ENCODE measurements at places on chromosomes 1 and 21.

- ATAC-seq: no peak
These were observed 28.2 kb downstream of the DNAH14 start for GRCh38 chr1:224957696-224958095.

DNA sequence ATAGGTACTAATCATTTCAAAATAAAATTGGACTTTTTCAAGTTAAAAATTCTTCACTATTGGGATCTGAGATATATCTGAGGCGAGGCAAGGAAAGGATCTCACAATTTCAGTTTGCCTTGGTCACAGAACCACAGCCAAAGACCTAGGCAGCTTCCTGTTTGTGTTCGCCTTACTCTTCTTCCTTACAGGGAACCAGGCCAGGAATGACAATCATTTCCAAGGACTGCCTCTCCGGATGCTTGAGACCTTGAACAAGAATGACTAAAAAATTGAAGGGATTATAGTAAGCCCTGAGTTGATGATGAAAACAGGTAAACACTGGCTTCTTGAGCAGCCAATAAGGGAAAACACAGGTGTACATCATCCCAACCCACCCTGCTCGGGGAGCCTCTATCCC, 35.2 kb upstream of the SERBP1 start:
- no peak for ATAC-seq

DNA sequence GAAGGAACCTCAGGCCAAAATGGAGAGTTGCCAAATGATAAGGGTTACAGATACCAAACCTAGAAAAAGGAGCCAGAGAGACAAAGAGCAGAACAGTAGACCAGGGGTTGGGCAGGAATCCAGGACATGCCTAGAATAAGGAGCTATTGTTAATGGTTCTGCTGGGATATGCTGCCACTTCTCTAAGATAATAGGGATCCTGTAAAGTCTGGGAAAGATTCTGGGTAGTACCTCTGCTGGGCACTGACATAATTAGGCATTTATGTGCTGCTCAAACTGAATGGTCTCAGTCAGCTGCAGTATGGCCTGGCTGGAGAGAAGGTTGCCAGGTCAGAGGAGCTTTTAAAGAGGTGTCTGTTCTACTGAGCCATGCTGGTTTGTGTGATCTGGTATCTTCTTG, 19.9 kb upstream of the NRIP1 start:
- ATAC-seq: no peak

DNA sequence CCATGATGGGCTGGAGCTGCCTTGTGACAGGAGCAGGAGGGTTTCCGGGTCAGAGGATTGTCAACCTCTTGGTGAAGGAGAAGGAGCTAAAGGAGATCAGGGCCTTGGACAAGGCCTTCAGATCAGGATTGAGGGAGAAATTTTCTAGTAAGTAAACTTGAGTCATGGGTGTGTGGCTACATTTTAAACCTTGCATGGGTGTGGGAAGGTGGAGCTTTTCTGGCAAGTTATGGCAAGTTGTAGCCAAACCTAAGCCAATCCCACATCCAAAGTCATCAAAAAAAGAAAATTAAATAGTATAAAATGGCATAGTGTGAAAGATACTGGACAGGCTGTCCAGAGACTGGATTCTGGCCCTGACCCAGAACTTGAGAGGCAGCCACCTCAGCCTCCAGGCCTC, 39.8 kb upstream of the HSD3B1 start:
- no peak for ATAC-seq

DNA sequence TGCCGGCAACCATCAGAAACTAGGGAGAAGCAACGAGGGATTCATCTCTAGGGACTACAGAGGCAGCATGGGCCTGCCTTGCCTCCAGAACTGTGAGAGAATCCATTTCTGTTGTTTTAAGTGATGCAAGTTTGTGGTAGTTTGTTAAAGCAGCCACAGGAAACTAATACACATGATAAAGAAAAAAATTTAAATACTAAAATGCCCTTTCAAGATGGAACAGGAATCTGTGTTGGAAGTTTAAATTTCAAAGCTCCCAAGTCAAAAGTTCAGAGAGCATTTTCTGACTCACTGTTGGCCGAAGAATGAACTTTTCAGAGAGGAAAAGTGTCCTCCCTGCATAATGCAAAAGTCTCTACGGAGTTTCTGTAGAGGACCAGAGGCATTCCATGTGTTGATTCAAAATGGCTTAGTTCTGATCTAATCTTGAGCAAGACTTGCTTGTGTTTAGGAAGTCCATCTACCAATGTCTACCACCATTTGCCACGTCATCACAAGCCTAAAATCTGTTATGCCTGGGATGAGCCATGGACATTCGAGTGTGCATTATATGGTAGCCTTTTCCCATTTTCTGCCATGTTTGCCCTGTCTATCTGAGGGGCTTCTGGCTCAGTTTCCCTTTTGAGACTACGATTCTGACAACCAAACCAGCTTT, 22.4 kb upstream of the ARHGAP29 start:
- no peak for ATAC-seq

DNA sequence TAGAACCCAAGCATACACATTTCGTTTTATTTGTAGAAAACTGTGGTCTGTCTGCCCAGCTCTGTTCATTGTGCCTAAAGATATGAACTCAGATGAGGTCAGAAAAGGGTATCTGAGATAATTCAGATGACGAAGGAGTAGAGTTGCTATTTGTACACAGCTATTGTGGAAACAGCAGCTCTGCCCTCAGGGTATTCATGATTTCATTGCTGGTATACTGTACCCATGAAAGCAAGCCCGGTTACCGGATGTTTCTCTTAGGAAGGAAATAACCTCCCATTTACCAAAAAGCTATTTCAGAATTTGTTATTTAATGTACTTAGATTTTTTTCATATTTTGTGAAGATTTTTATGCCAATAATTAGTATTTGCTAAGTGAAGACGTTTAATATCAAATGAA, 37.8 kb downstream of the SMAP2 start:
- no peak for ATAC-seq
